ENCODE measurements at places on chromosomes 2 and 18.

DNA sequence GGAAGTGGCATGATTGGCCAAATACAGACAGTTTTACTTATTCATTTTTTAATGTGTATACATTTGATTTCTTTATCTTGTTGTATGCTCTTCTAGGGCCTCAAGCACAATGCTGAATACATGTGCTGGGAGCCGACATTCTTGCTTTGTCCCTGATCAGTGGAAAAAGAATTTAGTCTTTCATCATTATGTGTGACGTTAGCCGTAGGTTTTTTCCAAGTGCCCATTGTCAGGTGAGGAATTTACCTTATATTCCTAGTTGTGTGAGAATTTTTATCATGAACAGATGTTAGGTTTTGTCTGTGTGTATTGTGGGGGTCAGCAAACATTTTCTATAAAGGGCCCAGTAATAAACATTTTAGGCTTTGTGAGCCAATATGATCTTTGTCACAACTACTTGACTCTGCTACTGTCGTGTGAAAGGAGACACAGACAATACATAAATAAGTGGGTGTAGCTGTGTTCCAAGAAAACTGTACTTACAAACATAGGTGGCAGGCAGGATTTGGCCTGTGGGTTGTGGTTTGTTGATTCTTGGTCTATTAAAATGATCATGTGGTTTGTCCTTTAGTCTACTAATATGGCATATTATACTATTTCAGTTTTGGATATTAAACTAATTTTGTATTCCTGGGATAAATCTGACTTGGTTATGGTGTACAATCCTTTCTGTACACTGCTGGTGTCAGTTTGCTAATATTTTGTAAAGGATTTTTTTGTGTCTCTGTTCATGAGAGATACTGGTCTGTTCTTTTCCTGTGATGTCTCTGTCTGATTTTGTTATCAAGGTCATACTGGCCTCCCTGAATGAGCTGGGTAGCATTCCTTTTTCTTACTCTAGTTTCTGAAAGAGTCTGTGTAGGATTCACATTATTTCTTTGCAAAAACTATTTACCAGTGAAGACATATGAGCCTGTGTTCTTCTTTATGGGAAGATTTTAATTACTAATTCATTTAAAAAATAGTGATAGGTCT, 132.2 kb upstream of the SMAD7 start:
- DNase-seq: no peak

DNA sequence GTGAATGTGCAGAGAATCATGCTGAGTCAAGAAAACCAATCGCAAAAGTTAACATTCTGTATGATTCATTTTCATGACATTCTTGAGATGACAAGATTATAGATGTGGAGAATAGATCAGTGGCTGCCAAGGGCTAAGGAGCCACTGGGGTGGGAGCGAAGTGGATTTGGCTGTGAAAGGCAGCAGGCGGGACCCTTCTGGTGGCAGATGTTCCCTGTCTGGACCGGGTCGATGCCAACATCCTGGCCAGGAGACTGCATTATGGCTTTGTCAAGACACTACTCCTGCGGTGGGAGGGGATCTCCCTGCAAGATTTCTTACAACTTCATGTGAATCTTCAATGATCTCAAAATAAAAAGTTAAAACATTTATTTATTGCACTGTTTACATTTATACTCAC, 427.9 kb downstream of the GALR1 start:
- DNase-seq: no peak

DNA sequence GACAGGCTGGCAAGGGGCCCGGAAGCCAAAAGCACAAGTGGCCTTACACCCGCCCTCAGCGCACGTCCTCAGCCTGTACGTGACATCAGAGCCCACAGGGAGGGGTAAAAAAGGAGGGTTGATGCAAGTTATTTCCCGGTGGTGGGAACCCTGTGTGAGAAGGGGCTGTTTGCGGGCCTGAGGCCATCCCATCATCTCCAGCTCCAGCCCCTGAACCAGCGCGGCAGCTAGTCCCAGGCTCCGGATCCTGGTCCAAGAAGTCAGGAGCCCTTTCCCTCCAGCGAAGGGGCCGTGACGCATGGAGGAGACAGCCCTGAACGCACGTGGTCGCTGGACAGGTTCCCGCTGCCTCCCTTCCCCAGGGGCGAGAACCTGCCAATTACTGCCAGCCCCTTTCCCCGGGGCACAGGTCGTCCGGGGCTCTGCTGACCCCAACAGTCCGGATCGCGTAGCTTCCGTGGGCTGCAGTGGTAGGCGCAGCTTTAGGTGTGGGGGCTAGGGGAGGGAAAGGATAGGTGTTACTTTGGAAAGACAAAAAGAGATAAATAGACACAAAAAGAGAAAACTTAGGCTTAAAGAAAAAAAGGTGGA, 1.3 kb upstream of the LRP2 start:
- no peak for DNase-seq

GRCh38 chr2:226123300-226123699, 676.3 kb downstream of the IRS1 start:
- no peak for DNase-seq

DNA sequence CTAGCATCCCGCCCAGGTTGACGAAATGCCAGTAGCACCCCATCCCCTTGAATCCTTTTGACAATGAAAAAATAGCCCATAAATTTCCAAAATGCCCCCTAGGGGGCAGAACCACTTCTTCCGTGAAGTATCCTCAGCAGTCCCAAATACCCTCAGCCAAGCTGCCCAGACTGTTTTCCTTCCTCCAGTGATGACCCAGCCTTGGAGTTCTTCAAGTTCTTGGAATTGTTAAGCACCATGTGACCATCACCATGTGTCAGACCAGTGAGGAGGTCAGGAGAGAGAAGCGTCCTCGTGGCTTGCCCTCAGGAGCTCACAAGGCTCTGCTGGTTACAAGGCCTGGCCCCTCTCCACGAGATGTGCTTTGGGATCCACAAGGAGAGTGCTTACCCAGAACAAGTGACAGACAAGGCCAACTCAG, 1.4 kb upstream of the SLC23A3 start:
- peak; percentile 72 for DNase-seq

- peak; percentile 52 for DNase-seq
These were observed 65.4 kb upstream of the DNAJC10 start for GRCh38 chr2:182650704-182651103.

- DNase-seq: peak; percentile 69
These were observed 28.7 kb upstream of the RPRD1A start for GRCh38 chr18:36095936-36096519.

GRCh38 chr2:72788756-72789155, 37.1 kb downstream of the EXOC6B start:
- peak; percentile 57 for DNase-seq

GRCh38 chr2:119536211-119536610, 8.0 kb upstream of the CFAP221 start:
- DNase-seq: no peak

DNA sequence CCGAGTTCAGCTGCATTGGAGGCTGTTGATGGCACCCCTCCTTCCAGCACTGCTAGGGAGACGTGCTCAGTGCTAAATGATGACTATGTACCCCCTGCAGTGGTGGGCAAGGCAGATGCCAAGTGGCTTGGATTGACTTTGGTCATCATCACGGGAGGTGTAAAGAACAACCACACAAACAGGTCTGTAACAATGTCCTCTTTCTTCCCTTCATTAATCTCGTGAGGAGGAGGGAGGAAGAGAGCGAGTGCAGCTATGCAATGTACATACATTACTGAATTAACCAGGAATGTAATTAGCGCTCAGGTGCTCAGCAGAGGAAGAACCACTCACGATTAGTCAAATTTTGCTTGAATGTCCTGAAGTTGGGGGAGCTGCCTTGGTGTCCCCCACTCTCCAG, 173.9 kb upstream of the SKOR2 start:
- no peak for DNase-seq

- DNase-seq: peak; percentile 84
These were observed 36.9 kb downstream of the RPL37A start for GRCh38 chr2:216535454-216535995.
